ENCODE measurements at places on chromosomes 5 and 9. TPM values are rescaled to one million over a fixed set of nuclear protein-coding genes. Genes with fewer than 3 reads are reported as not detected.
A peak's percentile ranks its signal among the peaks of the same experiment; 100 is the strongest.

Gene GIN1
- 7.7 TPM for total RNA-seq

Gene BHMT2
- 24.1 TPM for total RNA-seq

Gene SPINK6
- total RNA-seq, result not detected

Gene CD14
- total RNA-seq, result 1.7 TPM

Gene SLIT3
- total RNA-seq, result not detected

DNA sequence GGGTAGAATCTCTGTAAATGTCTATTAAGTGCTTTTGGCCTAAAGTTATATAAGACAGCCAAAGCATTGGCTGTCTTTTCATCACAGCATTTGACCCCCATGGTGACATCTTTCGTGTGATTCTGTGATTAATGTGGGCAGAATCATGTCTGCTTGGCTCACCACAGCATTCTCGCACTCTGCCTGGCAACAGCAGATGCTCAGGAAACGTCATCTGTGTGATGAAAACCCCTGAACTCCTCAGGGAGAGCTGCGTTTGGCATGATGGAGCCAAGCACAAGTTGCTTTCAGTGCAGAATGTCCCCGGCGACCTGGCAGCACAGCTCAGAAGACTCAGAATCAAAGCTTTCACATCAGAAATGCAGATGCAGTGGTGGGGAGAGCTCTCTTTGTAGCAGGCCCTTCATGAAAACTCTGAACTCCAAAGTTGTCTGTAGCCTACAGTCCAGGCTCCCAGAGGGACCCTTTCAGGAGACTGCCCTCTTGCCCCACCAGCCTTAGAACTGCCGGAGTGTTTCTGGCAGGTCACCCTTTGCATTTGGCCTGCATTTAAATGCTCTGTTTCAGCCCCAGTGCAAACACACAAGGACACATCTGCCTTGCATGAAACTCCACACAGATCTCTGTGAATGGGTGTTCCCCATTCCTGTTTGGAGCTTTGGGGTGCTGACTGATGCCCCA is 155.6 kb upstream of the PANK3 start:
- no peaks in the 10 kb centered on the region for H3K27me3 ChIP-seq
- no peaks in the 10 kb centered on the region for H3K4me1 ChIP-seq

GRCh38 chr5:143085319-143085917 is 315.2 kb downstream of the ARHGAP26 start:
- no peak overlapping the region for H3K4me3 ChIP-seq
- no peak for DNase-seq
- H3K27me3 ChIP-seq, result no peaks in the 10 kb centered on the region
- no peak overlapping the region for H3K27ac ChIP-seq
- H3K4me1 ChIP-seq, result peaks cover 15% of the 10 kb centered on the region
- H3K36me3 ChIP-seq, result no peaks in the 10 kb centered on the region

- no peaks in the 10 kb centered on the region for H3K36me3 ChIP-seq
- no peak overlapping the region for H3K27ac ChIP-seq
- H3K4me1 ChIP-seq, result peaks cover 14% of the 10 kb centered on the region
- DNase-seq, result peak; percentile 46
- H3K27me3 ChIP-seq, result peaks cover 23% of the 10 kb centered on the region
- peak overlapping the region; percentile 34 for H3K4me3 ChIP-seq
Measured at GRCh38 chr9:68678430-68678829, 26.6 kb upstream of the PIP5K1B start.

GRCh38 chr9:108783326-108783725 is 72.5 kb downstream of the ACTL7B start:
- H3K27me3 ChIP-seq, result no peaks in the 10 kb centered on the region
- H3K36me3 ChIP-seq, result no peaks in the 10 kb centered on the region

DNA sequence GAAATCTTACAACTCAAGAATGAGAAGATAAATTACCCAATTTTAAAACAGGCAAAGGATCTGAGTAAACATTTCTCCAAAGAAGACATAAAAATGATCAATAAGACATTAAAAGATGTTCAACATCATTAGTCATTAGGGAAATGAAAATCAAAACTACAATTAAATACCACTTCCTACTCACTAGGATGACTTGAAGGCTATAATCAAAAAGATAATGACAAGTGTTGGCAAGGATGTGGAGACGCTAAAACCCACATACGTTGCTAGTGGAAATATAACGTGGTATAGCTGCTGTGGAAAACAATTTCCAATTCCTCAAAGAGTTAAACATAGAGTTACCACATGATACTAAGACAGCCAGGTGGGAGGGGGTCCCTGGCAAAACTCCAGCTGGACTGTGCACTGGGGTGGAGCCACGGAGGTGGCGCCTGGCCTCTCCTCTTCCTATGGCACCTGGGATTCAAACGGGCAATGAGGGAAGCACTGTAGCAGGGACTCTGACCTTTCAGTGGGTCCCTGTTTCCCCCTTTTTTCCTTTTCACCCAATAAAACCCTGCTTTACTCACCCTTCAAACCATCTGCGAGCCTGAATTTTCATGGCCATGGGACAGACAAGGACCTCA is 5.9 kb downstream of the ARSB start:
- H3K4me3 ChIP-seq, result no peak overlapping the region
- peaks cover 8% of the 10 kb centered on the region for H3K36me3 ChIP-seq
- H3K27ac ChIP-seq, result peak overlapping the region; percentile 59
- H3K27me3 ChIP-seq, result no peaks in the 10 kb centered on the region

DNA sequence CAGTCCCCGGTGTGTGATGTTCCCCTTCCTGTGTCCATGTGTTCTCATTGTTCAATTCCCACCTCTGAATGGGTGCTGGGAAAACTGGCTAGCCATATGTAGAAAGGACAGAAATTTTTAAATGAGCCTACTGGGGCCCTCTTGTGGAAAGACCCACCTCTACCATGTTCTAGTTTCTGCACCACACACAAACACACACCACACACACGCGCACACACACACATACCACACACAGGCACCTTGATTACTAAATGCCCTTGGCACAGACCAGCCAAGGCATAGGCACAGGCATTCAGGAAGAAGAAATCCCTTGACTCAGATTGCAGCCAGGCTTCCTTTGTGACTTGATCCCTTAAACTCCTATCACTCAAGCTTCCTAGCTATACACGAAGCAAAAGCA is 60.5 kb downstream of the SIL1 start:
- no peaks in the 10 kb centered on the region for H3K27me3 ChIP-seq
- H3K36me3 ChIP-seq, result no peaks in the 10 kb centered on the region
- H3K27ac ChIP-seq, result no peak overlapping the region
- peaks cover 36% of the 10 kb centered on the region for H3K4me1 ChIP-seq
- no peak overlapping the region for H3K4me3 ChIP-seq

- no peak overlapping the region for H3K4me3 ChIP-seq
- H3K27ac ChIP-seq, result no peak overlapping the region
- no peaks in the 10 kb centered on the region for H3K27me3 ChIP-seq
- DNase-seq, result no peak
Measured at GRCh38 chr5:95654196-95654595, 7.6 kb downstream of the RFESD start.

GRCh38 chr9:19113964-19114679 is 11.4 kb upstream of the HAUS6 start:
- H3K36me3 ChIP-seq, result peaks cover 37% of the 10 kb centered on the region
- peak overlapping the region; percentile 55 for H3K27ac ChIP-seq
- no peak overlapping the region for H3K4me3 ChIP-seq
- H3K27me3 ChIP-seq, result no peaks in the 10 kb centered on the region
- DNase-seq, result no peak
- H3K4me1 ChIP-seq, result peaks cover 66% of the 10 kb centered on the region

- H3K36me3 ChIP-seq, result no peaks in the 10 kb centered on the region
- no peak for DNase-seq
- no peaks in the 10 kb centered on the region for H3K4me1 ChIP-seq
- no peak overlapping the region for H3K27ac ChIP-seq
- H3K4me3 ChIP-seq, result no peak overlapping the region
Measured at GRCh38 chr9:89714321-89714720, 109.5 kb downstream of the GADD45G start.

GRCh38 chr9:84697509-84698114 is 28.1 kb downstream of the NTRK2 start:
- peak; percentile 22 for DNase-seq
- no peaks in the 10 kb centered on the region for H3K27me3 ChIP-seq
- H3K27ac ChIP-seq, result no peak overlapping the region
- H3K36me3 ChIP-seq, result no peaks in the 10 kb centered on the region

DNA sequence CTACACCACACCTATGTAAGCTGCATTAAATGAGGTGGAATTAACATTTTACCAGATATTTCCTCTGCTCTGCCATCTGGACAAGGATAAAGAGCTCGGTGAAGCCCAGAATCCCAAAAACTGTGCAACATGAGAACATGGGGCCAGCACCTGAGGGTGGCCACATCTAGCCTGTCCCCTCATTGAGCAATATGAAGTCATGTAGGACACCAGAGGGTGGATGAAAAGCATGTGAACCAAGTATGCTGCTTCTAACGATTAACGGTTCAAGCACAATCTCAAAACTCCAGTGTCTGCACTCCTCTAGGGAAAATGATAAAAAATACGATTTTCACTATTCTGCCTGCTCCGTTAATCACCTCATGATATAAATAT is 545.8 kb downstream of the EBF1 start:
- H3K4me3 ChIP-seq, result no peak overlapping the region
- H3K27me3 ChIP-seq, result no peaks in the 10 kb centered on the region
- H3K36me3 ChIP-seq, result no peaks in the 10 kb centered on the region
- H3K4me1 ChIP-seq, result no peaks in the 10 kb centered on the region
- DNase-seq, result no peak

GRCh38 chr5:174790906-174791305 is 66.5 kb downstream of the MSX2 start:
- no peak overlapping the region for H3K4me3 ChIP-seq
- no peaks in the 10 kb centered on the region for H3K4me1 ChIP-seq
- H3K36me3 ChIP-seq, result no peaks in the 10 kb centered on the region
- H3K27ac ChIP-seq, result no peak overlapping the region
- peaks cover 1% of the 10 kb centered on the region for H3K27me3 ChIP-seq
- no peak for DNase-seq

DNA sequence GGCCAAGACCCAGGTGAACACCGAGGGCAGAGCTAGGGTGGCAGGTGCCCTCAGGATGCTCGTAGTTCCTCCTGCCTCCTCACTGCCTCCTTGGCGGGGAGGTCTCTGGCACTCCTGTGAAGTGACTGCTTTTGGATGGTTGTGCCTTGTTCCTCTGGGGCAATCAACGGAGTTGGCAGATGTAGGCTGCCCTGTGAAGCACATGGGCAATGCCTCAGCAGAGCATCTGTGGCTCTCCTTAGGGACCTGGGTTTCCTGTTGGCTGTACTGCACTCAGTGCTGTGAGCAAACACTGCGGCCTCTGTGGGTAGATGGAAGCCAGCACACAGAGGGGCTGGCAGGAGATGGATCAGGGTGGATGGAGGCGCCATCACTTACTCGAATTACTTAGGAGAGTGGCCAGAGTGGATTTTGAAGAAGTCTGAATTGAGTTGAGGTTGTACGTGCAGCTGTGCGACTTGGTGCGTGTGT is 71.4 kb upstream of the COL5A1 start:
- DNase-seq, result no peak
- H3K27ac ChIP-seq, result no peak overlapping the region
- H3K27me3 ChIP-seq, result no peaks in the 10 kb centered on the region
- no peaks in the 10 kb centered on the region for H3K4me1 ChIP-seq
- no peak overlapping the region for H3K4me3 ChIP-seq
- H3K36me3 ChIP-seq, result no peaks in the 10 kb centered on the region

- H3K4me3 ChIP-seq, result peak overlapping the region; percentile 81
- peak overlapping the region; percentile 63 for H3K27ac ChIP-seq
- no peaks in the 10 kb centered on the region for H3K36me3 ChIP-seq
- DNase-seq, result peak; percentile 43
- peaks cover 40% of the 10 kb centered on the region for H3K4me1 ChIP-seq
- H3K27me3 ChIP-seq, result no peaks in the 10 kb centered on the region
Measured at GRCh38 chr9:19409401-19410194, 789 bp downstream of the ACER2 start.

DNA sequence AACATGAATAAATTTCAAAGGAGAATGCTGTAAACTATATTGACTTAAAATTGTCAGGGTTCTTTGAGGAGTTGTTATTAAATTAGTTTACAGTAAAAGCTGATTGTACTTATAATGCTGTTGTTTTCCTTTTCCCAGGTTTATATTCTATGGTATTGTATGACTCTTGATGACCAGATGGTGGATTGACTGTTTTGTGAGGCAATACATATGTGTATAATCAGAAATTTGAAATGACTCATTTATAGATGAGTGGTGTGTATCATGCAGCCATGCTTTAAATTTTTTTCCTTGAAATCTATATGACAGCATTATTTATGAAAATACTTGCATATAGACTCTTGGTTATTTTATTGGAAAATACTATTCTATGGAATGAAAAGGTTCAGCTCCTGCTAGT is 195.3 kb downstream of the CNTLN start:
- H3K4me3 ChIP-seq, result no peak overlapping the region
- DNase-seq, result no peak
- H3K4me1 ChIP-seq, result no peaks in the 10 kb centered on the region
- no peak overlapping the region for H3K27ac ChIP-seq

- H3K27ac ChIP-seq, result no peak overlapping the region
- H3K36me3 ChIP-seq, result no peaks in the 10 kb centered on the region
- no peaks in the 10 kb centered on the region for H3K27me3 ChIP-seq
- H3K4me3 ChIP-seq, result no peak overlapping the region
- no peak for DNase-seq
Measured at GRCh38 chr9:137339045-137339907, 37.2 kb upstream of the NRARP start.

GRCh38 chr9:125147401-125147951 is 4.1 kb upstream of the SCAI start:
- H3K27ac ChIP-seq, result no peak overlapping the region
- peaks cover 21% of the 10 kb centered on the region for H3K4me1 ChIP-seq
- no peak for DNase-seq

- H3K4me3 ChIP-seq, result no peak overlapping the region
- no peaks in the 10 kb centered on the region for H3K27me3 ChIP-seq
- no peak overlapping the region for H3K27ac ChIP-seq
- H3K4me1 ChIP-seq, result no peaks in the 10 kb centered on the region
- peak; percentile 9 for DNase-seq
- H3K36me3 ChIP-seq, result no peaks in the 10 kb centered on the region
Measured at GRCh38 chr5:84274585-84275468, 109.9 kb downstream of the EDIL3 start.

Measured in HepG2 (cell line).